Chondrocyte (in vitro differentiated cells): ENCODE measurements at places on chromosomes 16 and 17. TPM values are rescaled to one million over a fixed set of nuclear protein-coding genes. Genes with fewer than 3 reads are reported as not detected.

DNA sequence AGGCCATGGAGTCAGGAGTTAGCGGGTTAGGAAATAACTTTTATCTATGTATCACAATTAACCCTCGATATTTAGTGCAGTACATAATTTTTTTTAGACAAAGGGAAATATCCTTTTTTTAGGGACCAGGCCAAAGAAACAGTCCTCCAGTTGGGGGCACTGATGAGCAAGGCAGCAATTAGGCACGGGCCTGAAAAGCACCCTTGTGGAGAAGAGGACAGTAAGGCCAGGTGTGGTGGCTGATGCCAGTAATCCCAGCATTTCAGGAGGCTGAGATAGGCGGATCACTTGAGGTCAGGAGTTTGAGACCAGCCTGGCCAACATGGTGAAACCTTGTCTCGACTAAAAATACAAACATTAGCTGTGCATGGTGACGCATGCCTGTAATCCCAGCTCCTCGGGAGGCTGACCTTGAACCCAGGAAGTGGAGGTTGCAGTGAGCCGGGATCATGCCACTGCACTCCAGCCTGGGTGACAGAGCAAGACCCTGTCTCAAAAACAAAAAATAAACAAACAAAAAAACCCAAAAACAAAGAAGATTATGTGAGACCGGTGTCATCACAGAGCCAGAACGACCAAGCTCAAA is 158.3 kb upstream of the NOL11 start:
- DNase-seq = no peak
- H3K27me3 ChIP-seq = no peaks in the 10 kb centered on the region
- no peaks in the 10 kb centered on the region for H3K4me1 ChIP-seq
- H3K4me3 ChIP-seq = no peak overlapping the region
- no peak overlapping the region for H3K27ac ChIP-seq
- H3K36me3 ChIP-seq = peaks cover 3% of the 10 kb centered on the region

DNA sequence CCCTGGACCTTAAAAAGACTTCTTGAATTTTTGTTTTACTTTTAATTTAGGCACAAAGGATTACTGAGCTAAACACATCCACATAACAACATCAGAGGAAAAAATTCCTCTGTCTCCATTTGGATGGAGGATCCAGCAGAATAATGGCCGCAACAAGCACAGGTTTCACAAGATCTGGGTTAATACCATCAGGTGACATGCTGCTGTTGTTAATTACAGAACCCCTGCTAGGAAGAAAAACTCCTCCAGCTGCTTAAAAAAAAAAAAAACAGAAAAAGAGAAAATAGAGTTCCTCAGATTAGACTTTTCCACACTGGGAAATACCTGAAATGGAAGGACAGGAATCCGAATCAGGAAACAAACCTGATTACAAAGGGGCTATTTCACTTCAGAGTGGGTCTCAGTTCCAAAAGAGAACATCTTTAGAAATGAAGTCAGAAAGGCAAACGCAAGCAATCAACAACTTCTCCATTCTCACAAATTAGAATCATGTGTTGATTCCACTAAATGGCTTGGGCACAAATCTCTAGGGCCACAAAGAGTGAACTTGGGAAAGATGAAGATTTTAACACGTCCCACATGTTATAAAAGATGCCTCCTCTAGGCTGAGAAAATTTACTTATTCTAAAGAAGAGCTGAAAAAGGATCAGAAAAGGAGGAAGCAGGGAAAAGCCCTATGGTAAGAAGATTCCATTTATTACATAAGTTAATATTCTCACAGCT is 44.0 kb downstream of the SPOP start:
- peaks cover 89% of the 10 kb centered on the region for H3K4me1 ChIP-seq
- peak overlapping the region; percentile 72 for H3K27ac ChIP-seq
- no peak for DNase-seq
- H3K4me3 ChIP-seq = no peak overlapping the region
- no peaks in the 10 kb centered on the region for H3K27me3 ChIP-seq

The NPIPB13 gene
- 5.6 to 9.9 TPM (median 9.8 TPM) in 3 replicates for total RNA-seq

The KRT17 gene
- 183 to 261 TPM (median 258 TPM) in 3 replicates for total RNA-seq

GRCh38 chr17:81865733-81866439 is 5.3 kb downstream of the ARHGDIA start:
- H3K27ac ChIP-seq = peak overlapping the region; percentile 74
- H3K27me3 ChIP-seq = no peaks in the 10 kb centered on the region
- no peak for DNase-seq
- peaks cover 6% of the 10 kb centered on the region for H3K36me3 ChIP-seq
- H3K4me1 ChIP-seq = peaks cover 75% of the 10 kb centered on the region
- no peak overlapping the region for H3K4me3 ChIP-seq

DNA sequence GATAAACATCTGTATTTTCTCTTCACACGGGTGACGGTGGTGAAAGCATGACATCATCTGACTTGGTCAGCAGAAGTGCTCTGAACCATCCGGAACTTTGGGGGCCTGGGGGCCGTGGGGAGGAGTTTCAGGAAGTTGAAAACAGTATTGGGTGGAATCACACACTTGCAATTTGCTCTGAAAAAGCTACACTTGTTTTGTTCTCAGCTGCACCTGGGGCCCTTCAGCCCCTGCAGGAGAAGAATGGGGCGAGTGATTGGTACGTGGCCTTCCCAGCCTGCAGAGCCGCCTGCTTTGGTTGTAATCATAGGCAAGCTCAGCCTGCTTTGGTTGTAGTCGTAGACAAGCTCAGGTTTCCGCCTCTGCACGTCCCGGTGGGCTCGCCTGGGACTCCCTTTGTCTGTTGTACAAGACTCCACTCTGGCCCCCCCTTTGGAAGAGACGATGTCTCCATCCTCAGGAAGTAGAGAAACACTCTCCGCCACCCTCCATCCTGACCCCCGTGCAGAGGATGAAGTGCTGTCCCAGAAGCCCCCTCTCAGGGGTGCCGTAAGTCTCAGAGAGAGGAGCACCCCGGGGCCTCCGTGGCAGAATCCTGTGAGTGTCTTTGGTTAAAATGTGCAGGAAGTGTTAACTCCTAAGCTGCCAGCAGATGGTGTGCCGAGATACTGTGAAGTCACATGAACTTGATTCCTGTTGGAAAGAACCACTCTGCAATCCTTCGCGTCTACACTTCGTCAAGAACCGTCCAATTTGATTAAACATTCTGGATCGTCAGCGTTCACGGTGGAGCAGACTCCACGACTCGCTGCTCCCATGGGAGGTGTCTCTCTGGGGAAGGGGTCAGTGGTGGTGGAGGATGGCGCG is 5.4 kb downstream of the BANP start:
- H3K27ac ChIP-seq = peak overlapping the region; percentile 59
- peaks cover 10% of the 10 kb centered on the region for H3K36me3 ChIP-seq
- H3K4me3 ChIP-seq = peak overlapping the region; percentile 47
- H3K4me1 ChIP-seq = peaks cover 42% of the 10 kb centered on the region
- no peak for DNase-seq
- no peaks in the 10 kb centered on the region for H3K27me3 ChIP-seq

DNA sequence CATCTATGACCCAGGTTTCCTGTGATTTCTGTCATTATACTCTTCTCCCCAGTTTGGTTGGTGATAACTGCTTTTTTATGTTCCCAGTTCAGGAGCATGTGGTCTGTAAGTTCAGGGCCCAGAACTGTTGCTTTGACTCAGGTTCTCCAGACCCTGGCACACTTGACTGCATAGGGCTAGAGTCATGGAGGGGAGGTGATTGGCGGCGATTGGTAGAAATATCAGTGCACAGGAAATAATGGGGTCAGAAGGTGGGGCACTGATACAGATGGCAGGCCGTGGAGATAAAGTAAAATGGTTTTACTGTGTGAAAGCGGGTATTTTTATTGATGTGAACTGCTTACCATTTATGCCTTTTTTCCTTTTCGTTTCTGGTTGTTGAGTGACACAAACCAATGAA is 28.7 kb downstream of the TAC4 start:
- no peaks in the 10 kb centered on the region for H3K27me3 ChIP-seq
- peaks cover 23% of the 10 kb centered on the region for H3K36me3 ChIP-seq
- H3K4me1 ChIP-seq = peaks cover 30% of the 10 kb centered on the region
- no peak for DNase-seq
- no peak overlapping the region for H3K27ac ChIP-seq

The C17orf67 gene
- 1.5 to 1.8 TPM (median 1.6 TPM) in 3 replicates for total RNA-seq

- H3K4me3 ChIP-seq = no peak overlapping the region
- H3K27me3 ChIP-seq = peaks cover 16% of the 10 kb centered on the region
- DNase-seq = no peak
- H3K27ac ChIP-seq = no peak overlapping the region
Observed at GRCh38 chr16:88558457-88559442, 11.5 kb upstream of the ZC3H18 start.

- no peak overlapping the region for H3K4me3 ChIP-seq
- peaks cover 25% of the 10 kb centered on the region for H3K4me1 ChIP-seq
- no peak for DNase-seq
- H3K27ac ChIP-seq = no peak overlapping the region
Observed at GRCh38 chr16:83806036-83806435, 1.7 kb upstream of the HSBP1 start.

- no peak overlapping the region for H3K27ac ChIP-seq
- no peak overlapping the region for H3K4me3 ChIP-seq
- peaks cover 18% of the 10 kb centered on the region for H3K4me1 ChIP-seq
- no peaks in the 10 kb centered on the region for H3K27me3 ChIP-seq
Observed at GRCh38 chr17:82812601-82813000, 27.2 kb downstream of the ZNF750 start.

GRCh38 chr17:38561416-38562214 is 44.1 kb downstream of the SRCIN1 start:
- no peak overlapping the region for H3K27ac ChIP-seq
- no peaks in the 10 kb centered on the region for H3K36me3 ChIP-seq
- no peak overlapping the region for H3K4me3 ChIP-seq
- peaks cover 16% of the 10 kb centered on the region for H3K4me1 ChIP-seq

GRCh38 chr16:56275076-56275475 is 83.8 kb downstream of the GNAO1 start:
- no peak for DNase-seq
- H3K27ac ChIP-seq = no peak overlapping the region
- peaks cover 9% of the 10 kb centered on the region for H3K4me1 ChIP-seq
- no peaks in the 10 kb centered on the region for H3K27me3 ChIP-seq
- no peak overlapping the region for H3K4me3 ChIP-seq

DNA sequence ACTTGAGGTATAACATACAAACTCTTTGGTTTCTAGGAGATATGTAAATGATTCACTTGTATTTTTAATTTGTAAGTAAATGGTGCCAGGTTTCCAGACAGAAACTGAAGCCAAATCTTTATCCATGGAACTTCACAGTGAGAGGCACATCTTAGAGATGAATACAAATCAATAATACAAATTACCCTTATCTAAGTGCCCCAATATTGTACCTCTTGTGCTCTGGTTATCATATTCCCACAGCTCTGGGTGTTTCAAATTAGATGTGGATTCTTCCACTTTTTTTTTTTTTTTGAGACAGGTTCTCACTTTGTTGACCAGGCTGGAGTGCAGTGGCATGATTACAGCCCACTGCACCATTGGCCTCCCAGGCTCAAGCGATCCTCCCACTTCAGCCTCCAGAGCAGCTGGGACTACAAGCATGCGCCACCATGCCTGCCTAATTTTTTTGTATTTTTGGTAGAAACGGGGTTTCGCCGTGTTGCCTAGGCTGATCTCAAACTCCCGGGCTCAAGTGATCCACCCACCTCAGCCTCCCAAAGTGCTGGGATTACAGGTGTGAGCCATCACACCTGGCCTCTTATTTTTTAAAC is 38.0 kb upstream of the DHX40 start:
- H3K36me3 ChIP-seq = no peaks in the 10 kb centered on the region
- H3K4me3 ChIP-seq = no peak overlapping the region
- DNase-seq = no peak
- no peaks in the 10 kb centered on the region for H3K4me1 ChIP-seq

DNA sequence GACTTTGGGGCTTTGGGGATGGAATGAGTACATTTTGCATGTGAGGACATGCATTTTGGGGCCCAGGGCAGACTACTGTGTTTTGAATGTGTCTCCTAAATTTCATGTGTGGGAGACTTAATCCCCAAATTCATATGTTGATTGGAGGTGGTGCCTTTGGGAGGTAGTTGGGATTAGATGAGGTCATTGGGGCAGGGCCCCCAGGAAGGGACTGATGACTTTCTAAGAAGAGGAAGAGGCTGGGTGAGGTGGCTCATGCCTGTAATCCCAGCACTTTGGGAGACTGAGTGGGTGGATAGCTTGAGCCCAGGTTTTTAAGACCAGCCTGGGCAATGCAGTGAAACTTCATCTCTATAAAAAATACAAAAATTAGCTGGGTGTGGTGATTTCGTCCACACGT is 42.8 kb upstream of the RAI1 start:
- H3K4me3 ChIP-seq = no peak overlapping the region
- DNase-seq = no peak
- H3K4me1 ChIP-seq = no peaks in the 10 kb centered on the region
- H3K36me3 ChIP-seq = no peaks in the 10 kb centered on the region

The MPP3 gene
- total RNA-seq = 13.3 to 15.6 TPM (median 14.4 TPM) in 3 replicates

- H3K27me3 ChIP-seq = no peaks in the 10 kb centered on the region
- peaks cover 13% of the 10 kb centered on the region for H3K4me1 ChIP-seq
- DNase-seq = no peak
Observed at GRCh38 chr17:56899403-56899802, 14.4 kb downstream of the TRIM25 start.

DNA sequence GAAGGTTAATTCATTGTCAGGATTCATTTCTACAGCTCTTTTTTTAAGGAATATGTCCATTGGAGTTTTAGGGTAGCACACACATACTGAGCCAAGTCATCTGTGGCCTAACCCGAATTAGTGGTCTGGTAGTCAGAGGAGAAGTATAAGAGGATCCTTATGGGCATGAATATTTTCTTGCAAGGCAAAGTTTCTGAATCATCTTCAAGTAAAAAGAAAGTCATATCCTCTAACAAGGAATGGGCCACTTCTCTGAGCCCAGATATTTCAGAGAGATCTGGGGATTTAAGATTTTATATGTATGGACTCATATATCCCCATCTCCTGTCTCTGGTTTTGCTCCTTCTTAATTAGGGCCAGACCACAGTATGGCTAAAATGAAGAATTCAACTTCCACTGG is 99.2 kb upstream of the CDH8 start:
- H3K4me1 ChIP-seq = no peaks in the 10 kb centered on the region
- no peak for DNase-seq
- no peaks in the 10 kb centered on the region for H3K27me3 ChIP-seq
- no peak overlapping the region for H3K27ac ChIP-seq

DNA sequence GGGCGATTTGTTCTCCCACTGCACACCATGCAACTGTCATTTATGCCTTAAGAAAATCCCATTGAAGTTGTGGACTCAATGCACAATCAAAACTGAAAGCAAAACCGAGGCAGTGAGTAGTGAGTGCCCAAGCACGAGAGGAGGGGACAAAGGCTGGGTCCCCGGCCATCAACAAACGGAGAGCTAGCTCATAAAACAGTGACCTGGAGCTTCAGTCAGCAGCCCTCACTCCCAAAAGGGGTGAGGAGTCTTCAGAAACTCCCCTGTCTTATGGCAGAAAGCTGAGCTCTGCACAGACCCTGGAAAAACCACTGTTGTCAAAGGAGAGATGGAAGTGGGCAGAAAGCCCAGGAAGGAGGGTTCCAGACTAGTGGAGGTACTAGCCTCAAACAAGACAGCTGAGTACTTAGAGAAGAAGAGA is 96.9 kb downstream of the ADCY9 start:
- no peak for DNase-seq
- peaks cover 40% of the 10 kb centered on the region for H3K4me1 ChIP-seq
- no peaks in the 10 kb centered on the region for H3K36me3 ChIP-seq
- H3K27ac ChIP-seq = peak overlapping the region; percentile 74
- no peaks in the 10 kb centered on the region for H3K27me3 ChIP-seq
- H3K4me3 ChIP-seq = no peak overlapping the region

The HBA1 gene
- not detected in 3 replicates for total RNA-seq

- DNase-seq = no peak
- H3K4me3 ChIP-seq = peak overlapping the region; percentile 15
- H3K27me3 ChIP-seq = no peaks in the 10 kb centered on the region
- peaks cover 23% of the 10 kb centered on the region for H3K36me3 ChIP-seq
- peak overlapping the region; percentile 83 for H3K27ac ChIP-seq
Observed at GRCh38 chr17:40093580-40094201, 6.7 kb downstream of the NR1D1 start.
